ENCODE measurements at places on chromosomes 6 and 20.

DNA sequence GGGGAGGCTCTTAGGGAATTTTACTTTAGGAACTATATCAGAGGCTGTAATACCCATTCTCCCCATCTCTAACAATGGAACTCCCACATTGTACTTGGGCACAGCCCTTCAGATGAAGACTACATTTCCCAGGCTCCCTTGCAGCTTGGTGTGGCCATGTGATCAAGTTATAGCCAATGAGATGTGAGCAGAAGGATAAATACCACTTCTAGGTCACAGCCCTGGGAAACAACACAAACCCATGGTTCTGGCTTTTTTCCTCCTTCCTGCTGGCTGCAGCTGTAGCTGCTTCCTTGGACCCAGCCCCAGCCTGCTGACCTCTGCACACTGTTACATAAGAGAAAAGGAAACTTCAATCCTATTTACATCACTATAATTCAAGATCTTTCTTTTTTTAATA, 445.9 kb upstream of the JARID2 start:
- DNase-seq = peak; percentile 79

DNA sequence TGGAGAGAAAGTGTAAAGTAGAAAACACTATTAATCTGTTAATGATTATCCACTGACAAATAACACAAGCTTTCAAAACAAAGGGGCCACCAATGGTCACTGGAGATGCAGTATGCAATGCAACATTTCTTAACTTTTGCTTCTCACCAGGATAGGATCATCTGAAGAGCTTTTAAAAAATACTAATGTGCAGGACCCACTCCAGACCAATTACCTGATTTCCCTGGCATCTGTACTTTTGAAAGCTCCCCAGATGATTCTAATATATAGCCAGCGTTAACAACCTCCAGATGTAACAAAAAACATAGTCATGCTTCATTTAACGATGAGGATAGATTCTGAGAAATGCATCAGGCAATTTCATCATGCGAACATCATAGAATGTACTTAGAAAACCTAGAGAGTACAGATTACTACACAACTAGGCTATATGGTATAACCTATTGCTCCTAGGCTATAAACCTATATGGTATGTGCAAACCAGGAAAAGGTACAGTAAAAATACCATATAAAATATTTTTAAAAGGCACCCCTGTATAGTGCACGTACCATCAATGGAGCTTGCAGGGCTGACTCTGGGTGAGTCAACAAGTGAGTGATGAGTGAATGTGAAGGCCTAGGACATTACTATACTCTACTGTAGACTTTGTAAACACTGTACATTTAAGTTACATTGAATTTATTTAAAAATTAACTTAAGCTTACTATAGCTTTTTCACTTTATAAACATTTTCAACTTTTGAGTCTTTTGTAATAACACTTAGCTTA, 69.2 kb downstream of the ATG5 start:
- DNase-seq = no peak

DNA sequence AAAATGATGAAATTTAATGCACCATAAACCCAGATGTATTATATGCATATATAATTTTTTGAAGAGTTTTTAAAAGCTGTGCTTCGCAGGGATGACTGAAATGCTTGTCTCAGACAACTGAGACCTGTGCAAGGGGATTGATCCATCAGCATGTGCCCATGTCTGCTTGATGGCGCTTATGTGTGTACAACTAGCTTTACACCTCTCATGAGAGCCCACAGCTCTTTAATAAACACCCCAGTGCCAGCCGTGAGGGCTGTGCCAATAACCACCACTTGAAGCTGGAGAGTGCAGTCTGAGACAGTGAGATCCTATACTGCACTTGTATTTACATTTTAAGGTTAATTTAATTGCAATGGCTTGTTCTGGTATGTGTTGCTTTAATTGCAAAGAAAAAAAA, 225.5 kb downstream of the BCKDHB start:
- no peak for DNase-seq

DNA sequence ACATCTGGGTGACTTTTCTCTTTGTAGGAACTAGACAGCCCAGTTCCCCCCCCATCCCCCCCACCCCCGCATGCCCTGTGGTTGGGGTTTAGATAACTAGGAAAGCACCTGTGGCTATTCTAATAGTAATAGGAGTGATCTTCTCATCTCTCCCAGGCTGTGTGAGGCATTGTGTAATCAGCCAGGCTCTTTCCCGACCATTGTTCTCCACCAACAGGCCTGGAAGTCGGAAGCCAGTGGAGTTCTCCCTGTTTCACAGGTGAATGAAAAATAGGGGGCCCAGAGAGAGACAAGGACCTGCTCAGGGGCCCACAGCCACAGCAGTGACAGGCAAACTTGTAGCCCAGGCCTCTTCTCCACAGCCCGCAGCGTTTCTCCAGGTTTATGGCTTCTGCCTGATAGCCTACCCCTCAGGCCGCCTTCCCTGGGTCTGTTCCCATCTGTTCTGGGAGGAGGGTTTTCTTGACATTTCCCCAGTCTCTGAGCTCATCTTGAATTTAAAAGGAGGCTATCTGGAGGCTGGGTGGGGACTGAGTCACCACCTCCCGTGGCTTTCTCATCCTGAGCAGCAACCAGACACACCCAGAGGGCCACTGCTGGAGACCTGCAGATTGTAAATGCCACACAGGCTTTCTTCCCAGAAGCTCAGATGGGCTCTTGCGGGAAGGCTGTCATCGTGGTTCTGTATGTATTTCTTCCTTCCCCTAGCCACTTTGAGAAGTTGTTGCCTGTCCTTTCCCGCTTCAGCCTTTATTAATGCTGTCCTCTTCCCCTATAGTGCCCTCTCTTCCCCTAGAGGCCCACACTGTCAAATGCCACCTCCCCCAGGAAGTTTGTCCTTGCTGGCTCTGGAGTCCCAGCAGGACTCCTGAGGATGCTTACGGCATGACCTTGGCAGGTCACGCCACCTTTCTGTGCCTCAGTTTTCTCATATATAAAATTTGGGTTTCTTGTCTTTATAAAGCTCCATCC, 75.9 kb upstream of the MYL9 start:
- DNase-seq = peak; percentile 19

- no peak for DNase-seq
Observed at GRCh38 chr20:2394411-2395055, 13.8 kb downstream of the TGM6 start.

Measured in Kasumi-1 (cell line).